ENCODE measurements at places on chromosomes 5 and 9.

DNA sequence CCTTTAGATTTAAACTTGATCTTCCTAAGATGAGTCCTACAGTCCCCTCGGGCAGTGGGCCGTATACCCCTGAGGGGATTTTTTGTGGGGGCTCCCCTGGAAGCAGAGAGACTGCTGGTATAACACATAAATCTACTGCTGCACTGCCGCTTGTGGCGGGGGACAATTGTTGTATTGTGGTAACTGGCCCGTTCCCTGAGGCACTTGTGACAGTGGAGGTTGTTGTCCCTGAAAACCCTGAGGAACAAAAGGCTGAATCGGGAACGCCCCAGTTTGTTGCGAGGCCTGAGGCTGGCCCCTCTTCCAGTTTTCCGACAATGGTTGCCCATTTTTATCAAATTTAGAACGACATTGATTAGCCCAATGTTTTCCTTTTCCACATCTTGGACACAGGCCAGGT, 4.7 kb upstream of the TMEM141 start:
- DNase-seq = no peak

GRCh38 chr9:83956436-83957247, 23.4 kb downstream of the HNRNPK start:
- peak; percentile 29 for DNase-seq

GRCh38 chr5:81522571-81522970, 128.6 kb upstream of the ACOT12 start:
- no peak for DNase-seq

- DNase-seq = no peak
Observed at GRCh38 chr9:34741628-34742027, 31.7 kb upstream of the CCL21 start.

GRCh38 chr9:130020618-130021017, 22.4 kb downstream of the FNBP1 start:
- DNase-seq = no peak

GRCh38 chr5:125306741-125307140, 560.3 kb upstream of the ZNF608 start:
- DNase-seq = no peak

DNA sequence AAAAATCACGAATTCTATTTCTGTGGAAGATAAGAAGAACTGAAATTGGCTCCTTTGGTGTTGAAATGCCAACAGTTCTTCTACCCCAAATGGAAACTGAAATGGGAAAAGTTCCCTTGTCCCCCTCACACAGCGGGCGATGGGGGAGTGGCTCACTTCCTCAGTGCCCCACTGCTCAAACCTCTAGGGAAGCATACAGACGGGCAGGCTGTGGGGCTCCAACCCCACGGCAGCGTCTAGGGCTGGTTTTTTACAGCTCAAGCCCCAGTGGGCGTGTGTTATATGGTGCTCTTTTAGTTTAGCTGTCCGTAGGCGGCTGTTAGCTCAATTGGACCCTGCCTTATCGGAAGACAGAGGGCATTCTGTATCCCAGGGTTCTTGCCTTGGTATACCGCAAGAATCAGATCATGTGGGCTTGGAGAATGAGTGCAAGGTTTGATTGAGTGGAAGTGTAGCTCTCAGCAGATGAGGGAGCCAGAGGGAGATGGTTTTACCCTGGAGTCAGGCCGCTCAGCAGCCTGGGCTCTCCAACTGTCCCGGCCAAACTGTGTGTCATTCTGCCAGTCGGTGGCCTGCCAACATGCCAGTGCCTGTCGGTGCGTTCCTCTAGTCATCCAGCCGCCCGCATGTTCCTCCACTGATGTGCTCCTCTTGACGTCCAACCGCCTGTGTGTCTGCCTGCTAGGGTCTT, 166.3 kb upstream of the ZNF608 start:
- DNase-seq = no peak

DNA sequence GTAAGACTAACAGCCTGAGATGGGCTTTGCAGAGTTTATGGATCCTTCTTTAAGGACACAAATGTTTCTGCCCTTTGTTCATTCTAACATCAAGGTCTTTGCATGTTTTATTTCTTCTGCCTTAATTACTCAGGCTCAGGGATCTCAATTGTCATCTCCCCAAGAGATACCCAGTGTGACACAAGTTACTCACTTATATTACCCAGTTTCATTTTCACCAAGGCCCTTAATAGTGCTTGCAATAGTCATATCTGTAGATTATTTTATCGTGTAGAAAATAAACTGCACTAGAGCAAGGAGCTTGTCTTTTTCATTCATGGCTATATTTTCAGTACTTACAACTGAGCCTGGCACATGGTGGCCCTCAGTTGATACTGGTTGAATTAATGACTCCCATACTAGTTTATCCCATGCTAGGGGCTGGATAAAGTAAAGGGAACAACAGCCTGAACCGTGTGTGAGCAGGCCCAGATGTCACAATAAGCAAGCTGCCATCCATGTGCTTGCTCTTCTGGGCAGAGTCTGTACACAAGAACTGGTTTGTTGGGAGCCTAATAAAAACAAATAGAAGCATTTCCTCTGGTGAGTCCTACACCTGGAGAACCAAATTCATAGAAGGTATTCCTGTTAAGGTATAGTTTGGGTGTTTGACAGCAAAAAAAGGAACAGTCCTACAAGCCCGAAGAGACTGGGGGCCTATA, 112.5 kb upstream of the CD180 start:
- no peak for DNase-seq

DNA sequence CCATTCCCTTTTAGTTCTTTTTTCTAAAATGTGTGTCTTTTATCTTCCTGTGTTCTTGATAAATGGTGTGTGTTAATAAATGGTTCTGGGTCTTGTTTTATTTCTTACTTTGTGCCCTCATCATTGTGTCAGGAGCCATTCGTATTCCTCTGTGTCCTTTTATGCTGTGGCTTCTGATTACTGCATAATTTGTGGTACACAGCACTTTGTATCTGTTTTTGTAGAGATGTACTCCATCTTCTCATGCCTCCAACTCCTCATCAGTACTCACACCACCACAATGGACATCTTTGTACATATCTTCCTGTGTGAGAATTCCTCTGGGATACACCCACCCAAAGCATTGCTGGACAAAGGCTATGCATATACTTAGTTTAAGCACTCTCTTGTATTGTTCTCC, 247.4 kb downstream of the ARHGAP26 start:
- DNase-seq = no peak

DNA sequence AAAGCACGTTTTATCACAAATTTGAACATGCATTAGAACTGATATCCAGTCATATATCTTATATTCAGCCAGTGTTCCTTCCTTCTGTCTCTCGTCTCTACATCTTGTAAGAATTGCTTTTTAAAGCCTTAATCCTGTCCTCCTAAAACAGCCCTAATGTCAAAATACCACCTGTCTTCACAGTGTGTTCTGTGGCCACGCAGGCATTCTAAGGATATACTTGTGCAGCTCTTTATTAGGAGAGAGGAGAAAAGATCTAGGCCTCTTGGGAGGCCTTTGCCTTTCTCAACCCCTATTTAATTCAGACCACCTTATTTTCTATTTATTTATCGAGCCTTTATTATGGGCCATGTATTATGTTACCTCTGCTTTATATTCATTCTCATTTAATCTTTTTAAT, 78.3 kb downstream of the MAN2A1 start:
- no peak for DNase-seq

DNA sequence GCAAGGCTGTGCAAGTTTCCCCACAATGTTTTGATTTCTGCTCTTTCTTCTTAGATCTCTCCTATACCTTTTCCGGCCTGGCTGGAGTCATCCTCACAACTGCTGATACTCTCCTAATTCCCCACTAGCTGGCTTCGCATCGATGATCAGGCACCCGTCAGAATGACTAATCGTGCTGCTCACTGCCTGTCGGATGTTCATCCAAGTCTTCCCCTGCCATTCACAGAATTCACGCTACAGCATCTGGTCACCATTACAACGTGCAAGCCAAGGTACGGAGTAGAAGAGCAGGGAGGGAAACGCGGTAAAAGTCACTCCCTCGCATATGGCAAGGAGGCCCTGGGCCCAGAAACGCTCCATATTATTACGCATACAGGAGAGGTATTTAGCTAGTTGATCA, 35.1 kb downstream of the CDH10 start:
- DNase-seq = no peak

- no peak for DNase-seq
Observed at GRCh38 chr5:139738193-139739149, 57.1 kb upstream of the PSD2 start.

GRCh38 chr9:15572200-15572770, 19.4 kb downstream of the CCDC171 start:
- no peak for DNase-seq

- DNase-seq = no peak
Observed at GRCh38 chr5:115549154-115549553, 4.6 kb upstream of the FEM1C start.

DNA sequence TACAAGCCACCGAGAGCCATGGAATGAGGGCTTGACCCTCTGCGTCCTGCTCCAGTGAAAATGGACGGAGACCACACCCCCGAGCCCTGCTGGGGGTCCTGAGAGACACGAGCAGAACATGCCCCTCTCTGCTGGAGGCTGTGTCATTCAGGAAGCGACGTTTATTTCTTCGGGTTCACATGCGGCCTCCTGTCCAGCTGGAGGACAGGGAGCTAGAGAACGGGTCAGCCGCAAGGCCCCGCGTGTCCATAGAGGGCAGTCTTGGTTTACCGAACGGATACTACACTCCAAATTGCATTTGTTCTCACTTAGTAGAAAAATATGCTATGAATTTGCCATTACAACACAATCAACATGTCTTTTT, 36.1 kb downstream of the MRPL36 start:
- DNase-seq = no peak

- no peak for DNase-seq
Observed at GRCh38 chr9:136160381-136160841, 41.7 kb upstream of the TMEM250 start.

- no peak for DNase-seq
Observed at GRCh38 chr5:61612431-61612830, 280.4 kb downstream of the ZSWIM6 start.

DNA sequence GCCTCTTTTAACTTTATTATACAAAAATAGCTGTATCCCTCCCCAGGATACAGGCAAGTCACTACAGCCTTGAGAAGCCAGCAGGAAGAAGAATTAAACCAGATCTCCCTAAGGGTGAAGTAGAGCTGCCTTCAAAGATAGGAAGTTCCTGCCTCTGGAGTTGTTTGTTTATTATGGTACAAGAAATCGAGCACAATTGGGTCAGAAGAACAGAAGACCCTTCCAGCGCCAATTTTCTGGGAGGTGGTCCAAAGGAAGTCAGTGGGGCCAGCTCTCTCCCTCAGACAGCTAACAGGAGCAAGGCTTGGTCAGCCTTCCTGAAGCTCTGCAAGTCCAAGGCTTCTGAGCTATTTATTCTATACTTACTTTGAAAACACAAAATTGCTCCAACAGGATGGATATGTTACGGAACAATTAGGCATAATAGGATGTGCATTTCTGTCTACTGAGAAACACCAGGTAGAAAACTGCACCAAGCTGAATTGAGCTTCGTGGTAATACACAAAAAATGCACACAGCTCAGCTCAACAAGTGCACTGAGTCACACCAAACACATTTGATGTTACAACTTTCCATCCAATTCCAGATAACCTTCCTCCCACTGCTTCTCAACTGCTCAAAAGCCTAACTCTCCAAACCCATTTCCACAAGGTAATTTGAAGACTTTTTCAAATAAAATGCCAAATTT, 16.0 kb downstream of the SERINC5 start:
- no peak for DNase-seq

DNA sequence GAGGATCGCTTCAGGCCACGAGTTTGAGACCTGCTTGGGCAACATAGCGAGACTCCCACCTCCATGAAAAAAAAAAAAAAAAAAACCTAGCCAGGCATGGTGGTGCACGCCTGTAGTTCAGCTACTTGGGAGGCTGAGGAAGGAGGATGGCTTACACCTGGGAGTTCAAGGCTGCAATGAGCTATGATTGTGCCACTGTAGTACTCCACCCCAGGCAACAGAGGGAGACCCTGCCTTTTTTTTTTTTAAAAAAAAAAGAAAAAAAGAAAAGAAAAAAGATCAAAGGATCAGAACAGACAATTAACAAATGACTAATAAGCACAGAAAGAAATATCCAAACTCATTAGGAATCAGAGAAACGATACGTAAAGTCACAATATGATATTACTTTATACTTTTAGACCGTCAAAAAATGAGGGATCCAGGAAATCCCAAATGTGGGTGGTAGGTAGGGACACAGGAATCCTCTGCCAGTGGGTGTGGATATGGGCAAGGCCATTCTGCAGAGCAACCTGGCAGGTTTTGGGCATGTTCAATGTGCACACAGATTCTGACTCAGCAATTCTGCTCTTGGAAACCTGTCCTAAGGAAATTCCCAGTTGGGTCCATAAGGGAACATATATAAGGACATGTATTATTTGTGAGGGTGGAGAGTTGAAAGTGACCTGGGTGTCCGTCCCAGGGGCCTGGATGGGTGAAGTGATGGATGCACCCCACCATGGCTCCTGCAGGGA, 144.7 kb upstream of the TBC1D2 start:
- DNase-seq = no peak

DNA sequence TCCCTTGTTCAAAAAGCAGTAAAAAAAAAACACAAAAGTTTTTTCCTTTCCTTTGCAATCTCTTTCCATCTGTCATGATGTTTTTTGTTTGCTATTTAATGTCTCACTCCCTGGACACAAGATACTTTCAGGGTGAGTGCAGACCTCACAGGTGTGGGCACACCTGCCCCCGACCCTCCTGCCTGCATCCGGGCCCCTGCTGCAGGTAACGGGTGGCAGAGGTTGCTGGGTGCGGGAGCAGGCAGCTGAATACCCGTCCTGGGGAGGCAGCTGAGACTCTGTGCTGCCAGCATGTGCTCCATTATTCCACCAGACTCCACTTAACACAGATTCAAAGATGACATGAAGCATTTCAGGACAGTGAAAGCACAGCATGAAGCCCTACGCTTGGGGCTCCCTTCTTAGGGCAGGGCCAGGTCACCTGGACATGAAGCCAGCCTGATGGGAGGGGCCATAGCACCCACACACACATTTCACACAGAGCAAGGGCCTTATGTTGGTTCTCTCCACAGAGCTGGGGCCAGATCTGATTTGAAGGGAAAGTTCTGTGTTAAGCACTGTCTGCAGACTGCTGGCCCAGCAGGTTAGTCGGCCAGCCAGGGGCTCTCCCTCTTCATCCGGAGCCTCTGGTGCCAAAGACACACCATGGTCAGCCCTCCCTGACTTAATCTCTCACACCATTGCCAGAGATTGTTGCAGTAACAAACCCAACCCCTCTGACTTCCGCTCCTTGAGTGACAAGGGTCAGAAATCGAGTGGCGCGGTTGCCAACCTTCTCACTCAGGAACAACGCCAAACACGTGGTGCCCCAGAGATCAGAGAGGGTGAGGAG, 13.0 kb downstream of the NEK6 start:
- DNase-seq = no peak

- no peak for DNase-seq
Observed at GRCh38 chr9:71754151-71754550, 14.2 kb downstream of the CEMIP2 start.

DNA sequence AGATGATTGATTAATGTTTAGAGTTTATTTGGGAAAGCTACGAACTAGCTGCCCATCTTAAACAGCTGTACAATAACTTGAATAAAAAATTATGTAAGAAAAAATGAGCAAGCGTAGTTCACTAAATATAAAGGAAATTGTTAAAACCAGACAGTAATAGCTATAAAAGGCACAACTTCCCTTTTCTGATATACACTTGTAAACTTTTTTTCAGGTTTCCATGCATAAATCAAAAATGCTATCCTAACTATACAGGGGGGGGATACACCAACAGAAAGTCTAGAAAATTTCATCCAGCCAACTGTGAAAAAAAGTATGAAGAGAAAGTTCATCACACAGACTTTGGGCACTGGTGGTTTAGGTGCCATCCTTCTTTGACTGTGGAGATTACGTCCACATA, 122.3 kb downstream of the NR3C1 start:
- DNase-seq = no peak

Measured in stimulated activated CD4-positive, alpha-beta T cell treated with anti-CD3 and anti-CD28 coated beads, Interleukin-1b, Interleukin-23, amount 100 ng/mL, for 1 hour (primary cell).